ENCODE measurements at places on chromosomes 7 and 10. TPM values are rescaled to one million over a fixed set of nuclear protein-coding genes. Genes with fewer than 3 reads are reported as not detected.

Gene SPDYE2
- not detected for total RNA-seq

Gene SVOPL
- 0.61 TPM for total RNA-seq

Gene CACUL1
- total RNA-seq, result 46.8 TPM

Gene SKAP2
- total RNA-seq, result 2.3 TPM

Gene SMARCD3
- total RNA-seq, result 25.6 TPM
